H4 (cell line): ENCODE measurements at places on chromosomes 3 and 15. TPM values are rescaled to one million over a fixed set of nuclear protein-coding genes. Genes with fewer than 3 reads are reported as not detected.
A peak's percentile ranks its signal among the peaks of the same experiment; 100 is the strongest.

DNA sequence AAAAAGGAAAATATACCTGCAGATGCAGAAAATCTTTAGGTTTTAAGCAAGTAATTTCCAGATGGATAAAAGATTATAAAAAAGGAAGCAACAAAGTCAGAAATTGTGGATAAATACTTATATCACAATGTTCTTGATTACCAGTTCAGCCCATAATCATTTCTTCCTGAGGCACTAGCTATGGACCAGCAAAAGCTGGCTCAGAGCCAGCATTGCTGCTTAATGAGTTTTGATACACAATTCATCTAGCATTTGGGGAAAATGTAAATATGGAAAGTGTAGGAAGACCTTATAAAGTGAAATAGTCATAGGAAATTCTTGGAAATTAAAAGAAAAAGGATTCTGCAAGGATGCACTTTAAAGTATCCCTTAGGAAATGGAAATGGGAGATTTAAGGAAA, 168.3 kb upstream of the GBE1 start:
- no peak for DNase-seq

DNA sequence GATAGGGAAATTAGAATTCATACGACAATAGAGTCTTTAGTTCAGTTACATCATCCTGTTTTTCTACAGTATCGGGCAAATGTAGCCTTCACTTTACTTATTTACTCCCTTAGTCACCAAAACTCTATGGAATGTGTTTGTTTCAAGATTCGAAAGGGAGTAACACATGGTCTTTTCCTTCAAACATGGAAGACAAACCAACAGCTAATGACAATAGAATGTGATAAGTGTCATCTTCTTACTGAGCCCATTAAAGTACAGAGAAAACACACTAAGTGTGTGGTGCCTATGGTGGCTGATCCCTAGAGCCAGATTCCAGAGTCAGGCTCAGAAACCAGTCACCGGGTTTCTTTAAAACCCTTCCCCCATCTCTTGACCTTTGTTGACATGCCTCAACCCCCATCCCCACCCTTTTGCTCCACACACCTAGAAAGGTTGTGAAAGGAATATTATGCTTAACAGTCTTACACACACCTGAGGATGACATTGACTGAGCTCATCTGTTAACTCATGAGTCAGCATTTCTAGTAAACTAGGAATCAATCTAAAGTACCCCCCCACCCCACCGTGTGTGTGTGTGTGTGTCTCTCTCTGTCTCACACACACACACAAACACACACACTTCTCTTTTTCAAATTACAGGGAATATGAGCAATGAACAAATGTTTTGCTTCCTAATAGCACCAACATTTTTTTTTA, 549.6 kb upstream of the CCDC54 start:
- no peak for DNase-seq

GRCh38 chr3:83928391-83928790, 1030.4 kb upstream of the CADM2 start:
- peak; percentile 2 for DNase-seq

DNA sequence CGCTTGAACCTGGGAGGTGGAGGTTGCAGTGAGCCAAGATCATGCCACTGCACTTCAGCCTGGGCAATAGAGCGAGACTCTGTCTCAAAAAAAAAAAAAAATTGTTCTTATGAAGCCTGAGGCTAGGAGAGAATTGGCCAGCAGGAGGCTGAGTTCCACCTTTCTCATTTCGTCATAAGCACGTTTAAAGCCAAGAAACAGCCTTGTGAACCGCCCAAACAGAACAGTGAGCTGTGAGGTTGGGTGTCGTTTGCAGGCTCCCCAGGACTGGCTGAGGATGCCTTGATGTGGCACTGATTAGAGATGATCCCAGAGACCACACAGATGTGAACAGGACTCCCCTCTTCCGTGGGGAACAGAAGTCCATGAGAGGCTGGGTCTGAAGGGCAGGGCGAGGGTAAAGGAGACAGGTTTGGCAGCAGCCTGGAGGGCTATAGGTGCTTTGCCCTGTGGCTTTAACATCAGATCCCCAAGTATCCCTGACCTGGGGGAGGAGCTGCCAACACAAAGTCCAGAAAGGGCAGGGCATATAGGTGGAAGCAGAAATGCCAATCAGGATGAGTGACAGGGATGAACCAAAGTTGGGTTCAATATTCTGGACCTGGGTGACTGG, 52.9 kb downstream of the CLEC3B start:
- DNase-seq, result no peak

GRCh38 chr3:141738891-141739363, 829 bp downstream of the RNF7 start:
- peak; percentile 54 for DNase-seq

GRCh38 chr3:20482350-20482749, 296.3 kb upstream of the SGO1 start:
- no peak for DNase-seq

DNA sequence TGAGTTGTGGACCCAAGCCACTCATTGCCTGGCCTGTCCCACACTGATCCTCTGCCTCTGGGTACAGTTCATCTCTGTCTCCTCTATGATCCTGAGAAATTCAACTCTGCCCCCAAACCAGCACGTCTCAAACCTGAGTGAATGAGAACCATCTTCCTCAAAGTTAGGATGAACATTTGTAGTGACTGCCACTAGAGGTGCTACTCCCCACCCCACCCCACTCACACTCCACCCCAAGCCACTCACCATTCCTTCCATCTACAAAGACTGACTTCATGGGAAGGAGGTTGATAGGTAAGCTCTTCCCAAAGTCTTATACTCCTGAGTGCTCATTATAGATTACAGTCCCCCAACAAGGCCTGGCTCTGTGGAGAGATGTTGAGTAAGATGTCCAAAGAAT, 43.8 kb downstream of the NEK10 start:
- DNase-seq, result no peak

GRCh38 chr3:133914839-133915600, 19.3 kb upstream of the RAB6B start:
- DNase-seq, result no peak

DNA sequence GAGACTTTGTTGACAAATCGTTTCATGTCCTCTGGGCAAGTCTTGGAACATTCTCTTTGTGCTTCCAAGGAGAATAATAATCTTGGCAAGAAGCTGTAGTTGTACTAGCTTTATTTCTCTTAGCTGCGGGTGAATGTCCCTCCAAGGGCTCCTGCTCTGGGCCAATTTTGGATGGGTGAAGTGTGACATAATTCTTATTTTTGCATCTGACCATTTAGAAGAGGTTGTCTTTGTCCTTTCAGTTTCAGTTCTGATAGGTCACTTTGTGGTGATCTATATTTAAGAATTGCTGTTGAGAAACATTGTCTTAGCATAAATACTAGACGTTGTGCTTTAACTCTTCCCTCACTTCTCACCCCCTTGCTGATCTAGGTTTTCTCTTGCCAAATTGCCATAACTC, 164.8 kb upstream of the RORA start:
- no peak for DNase-seq

GRCh38 chr15:65869954-65870871, 922 bp downstream of the RAB11A start:
- peak; percentile 13 for DNase-seq

DNA sequence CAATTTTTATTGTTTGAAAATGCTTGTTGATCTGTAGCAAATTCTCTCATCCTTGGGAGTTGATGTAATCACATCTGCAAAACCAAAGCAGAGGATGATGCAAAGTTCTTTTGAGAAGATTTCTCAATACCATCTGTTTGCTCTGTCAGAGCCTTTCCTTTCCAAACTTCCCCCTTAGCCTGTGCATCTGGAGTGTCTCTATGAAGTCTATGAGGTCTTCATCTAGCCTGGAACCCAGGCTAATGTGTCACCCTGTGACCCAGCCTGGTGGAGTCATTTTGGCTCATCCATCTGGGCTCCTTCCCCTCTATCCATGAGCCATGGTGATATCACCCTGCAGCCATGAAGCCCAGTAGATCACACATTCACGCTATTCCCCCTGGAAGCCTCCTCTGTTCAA, 123.2 kb upstream of the SLC7A14 start:
- no peak for DNase-seq

- no peak for DNase-seq
Observed at GRCh38 chr3:23671851-23672589, 133.7 kb upstream of the UBE2E1 start.

- DNase-seq, result peak; percentile 42
Observed at GRCh38 chr3:43286115-43286840, at the start of gene SNRK. TSS of gene SNRK (plus strand) at chr3:43286540. CDS start at chr3:43303204, 16,664 bp downstream.

GRCh38 chr3:72889310-72890165, 1.7 kb downstream of the GXYLT2 start:
- no peak for DNase-seq

DNA sequence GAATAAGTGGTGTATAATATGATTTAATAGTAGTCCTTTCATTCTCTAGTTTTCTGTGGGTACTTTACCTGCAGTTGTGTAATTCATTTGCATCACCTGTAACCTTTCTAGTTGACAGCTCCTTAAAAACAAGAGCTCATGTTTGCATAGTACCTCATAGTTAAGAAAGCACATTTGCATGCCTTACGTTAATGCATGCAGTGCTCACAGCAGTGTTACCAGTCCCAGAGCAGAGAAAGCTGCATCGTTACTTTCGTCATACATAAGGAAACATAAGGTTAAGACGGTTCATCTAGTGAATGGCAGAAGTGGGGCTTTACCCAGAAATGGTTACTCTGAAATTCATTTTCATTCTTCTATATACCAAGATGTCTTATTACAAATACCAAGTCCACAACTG, 111.3 kb downstream of the AKAP13 start:
- no peak for DNase-seq

The FAM219B gene
- total RNA-seq, result 28.4 and 46.5 TPM in 2 replicates

The RASGRP1 gene
- total RNA-seq, result 0.18 and 0.29 TPM in 2 replicates

The EHHADH gene
- 3.6 and 4.7 TPM in 2 replicates for total RNA-seq

The WDR49 gene
- total RNA-seq, result not detected in 2 replicates

The SAMMSON gene
- not detected in 2 replicates for total RNA-seq

The BCL6 gene
- total RNA-seq, result 5.8 and 9.0 TPM in 2 replicates

The RTP3 gene
- total RNA-seq, result 0.06 and 0.41 TPM in 2 replicates
